ENCODE measurements at places on chromosomes 6 and 20.

GRCh38 chr6:290111-290922 lies 2.0 kb upstream of the DUSP22 start:
- DNase-seq, result peak; percentile 48

DNA sequence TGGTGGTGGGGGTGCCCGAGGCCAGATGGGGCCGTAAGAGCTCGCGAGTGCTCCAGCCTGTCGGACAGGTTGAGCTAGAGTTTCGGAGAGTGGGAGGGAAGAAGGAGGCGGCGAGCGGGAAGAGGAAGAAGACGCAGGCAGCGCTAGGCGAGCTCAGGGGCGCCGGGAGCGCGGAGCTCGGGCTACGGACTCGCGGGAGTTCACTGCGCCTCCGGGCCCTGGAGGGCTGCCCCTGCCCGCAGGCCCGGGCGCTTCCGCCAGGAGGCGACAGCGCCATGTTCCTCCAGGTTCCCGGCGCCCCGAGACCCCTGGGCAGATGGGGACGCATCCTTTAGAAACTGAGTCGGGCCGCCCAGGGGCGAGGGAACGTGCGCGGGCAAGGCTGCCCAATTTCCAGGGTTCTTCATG lies 984 bp downstream of the TFAP2C start:
- DNase-seq, result no peak

DNA sequence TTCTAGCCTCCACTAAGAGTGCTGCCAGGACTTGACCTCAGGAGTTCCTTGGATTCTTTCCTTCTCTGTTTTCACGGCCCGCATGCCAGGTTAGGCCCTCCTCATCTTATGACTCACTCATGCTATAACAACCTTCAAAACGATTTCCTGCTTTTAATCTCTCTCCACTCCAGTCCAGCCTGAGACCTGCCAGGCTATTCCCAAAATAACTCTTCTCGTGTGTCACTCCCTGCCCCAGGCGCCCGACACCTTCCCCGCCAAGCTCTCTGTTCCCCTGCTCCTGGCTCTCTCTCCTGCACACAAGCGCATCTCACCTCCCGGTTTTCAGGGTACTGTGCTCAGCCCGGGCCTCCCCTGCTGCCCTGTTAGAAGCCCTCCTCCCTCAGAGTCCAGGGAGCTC lies 64.1 kb upstream of the RPS6KA2 start:
- no peak for DNase-seq

DNA sequence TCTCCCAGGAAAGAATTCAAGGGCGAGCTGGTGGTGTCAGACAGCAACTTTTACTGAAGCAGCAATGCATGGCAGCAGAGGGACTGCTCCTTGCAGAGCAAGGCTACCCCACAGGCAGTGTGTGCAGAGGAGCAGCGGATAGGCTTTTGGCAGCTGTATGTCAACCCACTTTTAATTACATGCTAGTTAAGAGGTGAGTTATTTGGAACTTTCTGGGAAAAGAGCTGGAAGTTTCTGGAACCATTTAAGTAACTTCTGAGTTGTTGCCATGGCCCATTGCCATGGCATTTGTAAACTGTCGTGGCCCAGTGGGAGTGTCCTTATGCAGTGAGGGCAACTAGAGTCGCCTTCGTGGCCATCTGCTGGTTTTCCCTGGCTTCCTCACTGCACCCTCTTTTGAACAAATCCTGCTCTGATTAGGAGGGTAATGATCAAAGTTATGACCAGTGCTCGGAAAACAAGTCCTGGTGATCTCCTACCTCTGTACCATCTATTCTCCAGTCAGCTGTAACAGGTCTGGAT lies 34.0 kb downstream of the BPIFB4 start:
- no peak for DNase-seq

DNA sequence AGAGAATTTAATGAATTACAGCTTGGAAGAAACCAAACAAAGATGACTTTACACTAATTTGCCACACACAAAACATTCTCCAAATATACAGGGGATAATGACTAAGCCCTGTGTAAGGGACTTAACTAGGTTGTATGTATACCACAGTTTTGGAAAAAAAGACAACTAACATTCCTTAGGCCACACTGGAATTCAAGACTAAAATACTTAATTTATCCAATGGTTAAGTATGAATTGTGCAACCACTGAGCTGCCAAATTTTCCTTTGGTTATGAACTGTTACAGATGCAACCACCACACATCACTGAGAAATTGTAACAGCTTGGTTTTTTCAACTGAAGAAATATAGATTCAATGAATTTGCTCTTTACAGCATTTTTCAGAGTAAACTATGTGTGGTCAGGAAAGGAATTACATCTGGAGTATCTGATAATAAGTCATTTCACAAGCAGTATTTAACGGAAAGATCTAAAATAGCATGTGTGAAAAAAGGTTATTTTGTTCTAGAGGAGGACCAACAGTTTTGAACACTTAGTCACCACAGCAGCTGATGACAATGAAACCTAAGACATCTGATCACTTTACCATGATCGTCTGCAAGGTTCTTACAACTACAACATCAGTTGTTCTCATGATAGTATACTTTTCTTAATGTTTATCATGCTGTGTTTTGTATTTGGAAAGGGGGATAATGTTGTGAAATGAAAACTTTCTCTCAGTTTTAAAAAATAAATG lies 318.8 kb downstream of the BCKDHB start:
- no peak for DNase-seq

DNA sequence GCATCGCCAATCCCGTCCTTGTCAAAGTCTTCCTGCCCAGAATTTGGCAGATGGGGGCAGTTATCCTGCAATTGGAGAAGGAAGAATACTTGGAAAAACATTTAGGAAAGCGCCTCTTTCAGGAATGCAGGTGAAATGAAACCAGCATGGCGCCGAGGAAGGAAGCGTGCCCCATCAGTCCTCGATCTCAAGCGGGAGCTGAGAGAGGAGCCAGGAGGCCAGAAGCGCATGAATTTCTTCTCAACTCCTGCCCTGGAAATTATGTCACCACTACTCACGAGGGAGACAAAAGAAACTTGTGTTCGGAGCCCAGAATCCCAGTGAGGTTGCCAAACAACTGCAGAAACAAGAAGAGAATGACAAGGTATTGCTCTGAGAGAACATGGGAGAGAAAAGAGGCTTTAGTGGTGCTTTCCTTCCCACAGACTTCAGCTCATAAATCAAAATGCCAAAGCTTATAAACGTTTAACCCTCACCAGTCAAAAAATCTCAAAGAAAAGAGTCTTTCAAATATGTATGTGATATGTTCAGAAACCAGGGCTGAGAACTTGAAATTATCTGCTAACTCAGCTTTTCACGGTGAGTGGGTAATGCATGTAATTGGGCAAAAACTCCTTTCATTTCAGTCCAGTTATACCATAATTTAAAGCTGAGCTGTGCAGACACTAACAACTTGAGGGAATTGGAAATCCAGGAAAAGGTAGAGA lies 23.9 kb downstream of the THBS2 start:
- no peak for DNase-seq

- DNase-seq, result no peak
Observed at GRCh38 chr6:48744948-48745347, 634.0 kb upstream of the PTCHD4 start.

GRCh38 chr6:33746036-33746600 lies 587 bp downstream of the IP6K3 start:
- no peak for DNase-seq

DNA sequence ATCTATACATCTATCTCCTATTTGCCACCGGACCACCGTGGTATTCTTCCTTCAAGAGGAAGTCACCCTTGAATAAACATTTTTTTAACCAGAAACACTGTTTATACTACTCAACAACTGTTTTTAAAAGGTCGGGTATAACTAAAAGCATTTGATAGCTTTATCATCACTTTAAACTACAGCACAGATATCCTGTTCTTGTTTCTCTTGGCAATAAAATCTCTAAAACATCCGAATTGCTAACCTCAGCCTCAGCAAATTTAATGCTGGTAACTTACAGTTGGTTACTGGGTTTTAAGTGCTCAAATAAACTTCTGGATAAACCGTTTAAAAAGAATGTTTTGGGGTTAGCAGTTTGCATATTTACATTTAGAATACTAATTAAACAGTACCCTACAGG lies 20.4 kb downstream of the ZUP1 start:
- DNase-seq, result no peak

- no peak for DNase-seq
Observed at GRCh38 chr6:169165561-169166300, 87.9 kb downstream of the THBS2 start.

DNA sequence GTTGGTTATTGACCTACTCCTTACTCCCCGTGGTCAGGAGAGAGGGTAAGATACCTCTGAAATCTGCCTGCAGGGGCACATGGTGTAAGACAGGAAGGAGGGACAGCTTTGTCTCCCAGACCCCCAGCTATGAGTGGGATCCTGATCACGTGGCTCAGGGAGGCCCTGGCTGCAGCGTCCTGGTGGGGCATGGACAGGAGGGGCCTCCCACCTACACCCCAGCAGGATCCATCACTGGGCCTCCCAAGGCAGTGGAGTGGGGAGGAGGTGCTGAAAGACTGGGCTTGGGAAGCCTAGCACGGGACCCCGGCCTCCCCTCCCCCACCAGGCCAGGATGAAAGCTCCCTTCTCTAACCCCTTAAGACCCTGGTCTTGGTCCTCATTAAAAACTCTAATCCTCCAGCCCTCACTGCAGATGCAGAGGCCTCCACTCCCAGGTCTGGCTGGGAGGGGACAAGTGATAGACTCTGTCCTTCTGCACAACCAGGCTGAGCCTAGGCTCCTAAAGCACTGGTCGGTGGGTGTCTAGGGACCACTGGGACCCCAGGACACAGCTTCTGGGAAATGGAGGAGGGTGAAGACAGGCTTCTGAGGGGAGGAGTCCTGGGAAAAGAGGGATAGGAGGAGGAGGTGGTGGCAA lies 29.6 kb upstream of the VEGFA start:
- no peak for DNase-seq

GRCh38 chr20:49529470-49529869 lies 38.5 kb downstream of the PTGIS start:
- no peak for DNase-seq

DNA sequence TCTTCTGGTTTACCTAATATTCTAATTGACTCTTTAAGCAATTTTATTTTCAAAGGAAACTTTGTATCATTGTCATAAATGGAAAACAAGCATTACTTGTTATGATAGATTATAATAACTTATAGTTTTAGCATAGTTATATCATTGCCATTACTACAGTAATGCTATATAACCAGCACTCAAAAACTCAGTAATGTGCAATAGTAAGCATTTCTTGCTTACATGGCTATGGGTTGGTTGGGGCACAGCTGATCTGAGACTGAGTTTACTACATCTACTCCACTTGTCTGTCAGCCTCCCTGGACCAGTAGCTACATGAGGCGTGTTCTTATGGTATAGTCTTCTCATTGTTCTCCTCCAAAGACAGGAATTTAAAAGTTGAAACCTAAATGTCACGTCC lies 1085.6 kb upstream of the FLRT3 start:
- no peak for DNase-seq

DNA sequence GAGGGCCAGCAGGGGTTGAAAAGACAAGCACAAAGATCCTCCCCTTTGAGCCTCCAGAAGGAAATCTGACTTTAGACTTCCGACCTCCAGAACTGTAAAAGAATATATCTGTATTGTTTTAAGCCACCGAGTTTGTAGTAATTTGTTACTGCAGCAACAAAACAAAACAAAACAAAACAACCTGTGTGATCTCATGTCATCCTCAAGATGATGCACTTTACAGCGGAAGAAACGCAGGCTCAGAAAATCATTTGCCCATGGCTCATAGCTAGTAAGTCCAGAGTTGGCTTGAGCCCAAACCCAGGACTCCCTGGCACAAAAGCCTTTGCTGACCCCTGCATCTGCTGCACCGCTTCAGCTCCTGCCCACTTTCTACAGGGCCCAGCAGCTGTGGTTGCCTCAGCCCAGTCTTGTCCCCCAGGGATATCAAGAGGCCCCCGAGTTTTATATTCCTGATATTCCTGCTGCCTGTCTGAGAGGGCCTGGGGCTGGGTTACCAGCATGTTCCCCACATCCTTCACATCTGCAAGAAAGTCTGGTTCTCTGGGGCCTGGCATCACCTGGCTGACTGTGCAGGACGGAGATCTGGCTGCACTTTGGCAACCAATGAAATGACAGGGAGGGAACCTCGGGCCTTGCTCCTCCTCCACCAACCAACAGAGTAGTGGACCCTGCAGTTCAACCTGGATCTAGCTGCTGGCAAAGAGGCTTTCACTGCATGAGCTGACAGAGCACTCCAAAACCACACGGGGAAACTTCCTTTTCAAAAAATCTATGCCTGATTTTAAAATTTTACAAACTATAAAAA lies 56.9 kb downstream of the JPH2 start:
- DNase-seq, result no peak

- DNase-seq, result no peak
Observed at GRCh38 chr6:40426346-40427066, 160.7 kb downstream of the LRFN2 start.

- DNase-seq, result no peak
Observed at GRCh38 chr6:152099446-152100182, 292.1 kb downstream of the ESR1 start.

DNA sequence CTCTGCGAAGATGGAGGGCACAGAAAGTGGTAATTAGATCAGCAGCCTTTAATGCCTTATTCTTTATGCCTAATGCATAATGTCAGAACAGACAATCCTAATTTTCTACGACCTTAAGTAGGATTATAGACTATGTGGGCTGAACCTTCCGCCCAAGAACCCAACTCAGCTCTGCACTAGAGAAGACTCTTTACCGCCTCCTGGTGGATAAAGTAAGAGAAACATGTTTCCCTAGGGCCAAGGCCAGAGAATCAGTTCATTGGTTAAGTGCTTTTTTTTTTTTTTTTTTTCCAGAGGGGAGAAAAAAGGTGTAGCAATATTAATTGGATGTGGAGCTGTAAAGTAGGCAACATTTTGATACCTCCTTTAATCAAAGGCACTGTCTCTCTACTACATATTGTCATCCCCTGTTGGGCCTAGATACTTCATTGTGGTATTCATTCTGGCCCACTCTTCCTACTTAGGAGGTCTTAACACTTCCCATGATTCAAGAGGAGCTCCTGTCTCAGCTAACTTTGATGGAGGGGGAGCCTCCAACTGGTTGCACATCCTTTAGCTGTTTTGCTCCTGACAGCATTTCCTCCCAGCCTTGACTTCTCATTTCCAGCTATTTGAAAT lies 124.9 kb upstream of the NRN1 start:
- peak; percentile 61 for DNase-seq

DNA sequence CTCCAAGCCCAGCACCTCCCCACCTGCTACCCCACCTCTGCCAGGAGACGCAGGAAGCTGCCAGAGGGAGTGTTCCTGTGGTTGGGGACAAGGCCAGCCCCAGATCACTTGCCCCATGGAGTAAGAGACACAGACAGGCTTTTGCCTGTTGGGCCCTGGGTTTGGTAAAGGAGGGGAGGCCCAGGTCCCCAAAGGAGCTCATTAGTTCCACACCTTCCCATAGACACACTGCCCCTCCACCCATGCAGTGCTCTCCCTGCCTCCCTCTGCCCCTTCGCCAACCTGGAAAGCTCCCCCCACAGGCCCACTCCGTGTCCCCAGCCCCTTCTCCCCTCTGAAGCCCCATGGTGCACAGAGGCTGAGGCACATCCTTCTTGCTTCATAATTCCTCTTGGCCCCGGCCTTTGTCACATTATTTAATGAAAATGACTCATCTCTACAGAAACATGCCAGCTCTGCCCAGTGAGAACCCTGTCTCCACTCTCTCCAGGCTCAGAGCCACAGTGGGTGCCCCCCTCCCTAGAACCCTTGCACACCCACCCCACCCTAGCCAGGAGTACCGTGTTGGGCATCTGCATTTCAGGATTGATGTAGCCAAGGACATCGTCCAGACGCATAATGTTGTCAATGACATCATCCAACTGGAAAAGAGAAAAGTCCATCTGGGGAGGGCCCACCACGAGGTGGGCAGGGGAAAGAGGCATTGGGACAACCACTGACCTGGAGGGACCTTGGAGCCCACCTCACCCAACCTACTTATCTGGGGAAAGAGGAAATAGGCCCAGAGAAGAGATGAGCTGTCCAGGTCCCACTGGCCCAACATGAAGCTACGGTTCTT lies 46.0 kb downstream of the TFEB start:
- DNase-seq, result no peak
